ENCODE measurements at places on chromosomes 5 and 9.
A peak's percentile ranks its signal among the peaks of the same experiment; 100 is the strongest.

- no peak for DNase-seq
Measured at GRCh38 chr9:101628173-101628572, 33.4 kb upstream of the PPP3R2 start.

DNA sequence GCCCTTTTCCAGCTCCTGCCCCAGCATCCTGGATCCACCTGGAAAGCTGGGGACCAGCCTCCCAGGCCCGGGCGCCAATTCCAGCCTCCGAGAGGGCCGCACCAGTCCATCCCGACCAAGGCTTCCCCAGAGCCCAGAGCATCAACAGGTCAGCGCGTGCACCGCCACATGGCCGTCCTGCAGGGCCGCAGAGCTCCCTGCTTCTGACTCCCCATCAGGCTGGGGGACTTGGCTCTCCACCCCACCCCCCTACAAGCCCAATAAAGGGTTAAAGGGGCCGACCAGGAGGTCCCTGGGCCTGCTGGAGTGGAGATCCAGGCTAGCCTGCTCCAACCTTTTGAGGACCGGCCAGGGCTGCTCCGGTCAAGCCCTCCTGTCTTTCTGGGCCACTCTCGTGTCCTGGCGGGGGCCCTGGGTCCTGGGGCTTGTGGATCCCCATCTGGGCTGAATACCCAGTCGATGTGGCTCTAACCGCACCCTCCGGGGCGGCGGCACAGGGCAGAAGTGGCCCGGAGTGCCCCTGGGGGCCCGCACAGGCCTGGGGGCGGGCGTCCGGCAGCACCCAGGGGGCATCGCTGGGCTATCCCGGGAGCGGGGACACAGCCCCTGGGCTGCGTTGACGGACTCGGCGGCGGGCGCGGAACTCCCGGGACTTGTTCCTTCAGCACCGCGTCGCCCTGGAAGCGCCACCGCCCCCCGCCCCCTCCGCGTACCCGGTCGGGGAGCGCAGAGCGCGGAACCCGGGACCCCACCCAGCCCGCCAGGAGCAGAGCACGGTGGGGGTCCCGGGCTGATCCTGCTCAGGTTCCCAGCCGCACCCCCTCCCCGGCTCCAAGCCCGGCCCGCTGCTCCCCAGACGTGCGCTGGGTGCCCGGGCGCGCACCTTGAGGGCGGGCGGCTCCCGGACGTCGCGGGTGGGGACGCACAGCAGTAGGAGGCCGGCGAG lies 590 bp downstream of the ENTPD2 start:
- no peak for DNase-seq

GRCh38 chr9:8863886-8864544 lies 1064.4 kb upstream of the DMAC1 start:
- no peak for DNase-seq

GRCh38 chr9:135241381-135242048 lies 154.0 kb downstream of the OLFM1 start:
- peak; percentile 9 for DNase-seq

DNA sequence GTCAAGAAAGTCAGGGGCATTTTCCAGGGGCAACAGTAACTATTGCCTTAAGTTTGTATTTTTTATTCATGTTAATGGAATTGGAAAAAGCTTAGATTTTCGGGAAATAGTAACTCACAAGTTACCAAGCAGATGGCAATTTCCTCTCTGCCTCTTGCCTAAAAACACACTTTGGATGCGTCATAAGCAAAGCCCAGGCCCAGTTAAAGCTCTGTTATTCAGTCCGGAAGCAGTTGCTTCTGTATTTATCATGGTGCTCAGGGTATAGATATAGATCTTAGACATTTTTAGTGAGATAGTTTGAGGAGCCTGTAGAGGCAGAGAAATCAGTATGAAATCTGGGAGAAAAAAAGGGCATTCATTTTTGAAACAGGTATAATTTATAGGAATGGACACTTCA lies 260.3 kb upstream of the TNC start:
- no peak for DNase-seq

DNA sequence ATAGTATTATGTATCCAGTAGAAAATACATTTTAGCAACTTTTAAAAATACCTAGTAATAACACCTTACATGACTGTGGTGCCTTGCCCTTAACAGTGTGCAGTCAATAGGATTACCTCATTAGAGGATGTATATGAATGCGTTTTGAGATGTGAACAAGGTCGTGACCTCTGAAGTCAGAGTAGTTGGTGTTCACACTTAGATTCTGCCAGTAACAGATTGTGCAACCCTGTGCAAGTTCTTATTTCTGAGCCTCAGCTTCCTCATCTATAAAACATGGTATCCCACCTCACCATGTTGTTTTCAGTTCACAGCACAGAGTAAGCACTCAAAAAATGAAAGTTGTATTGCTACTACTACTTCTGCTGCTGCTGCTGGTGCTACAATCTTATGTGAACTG lies 347.3 kb downstream of the KDM4C start:
- DNase-seq, result peak; percentile 24

- DNase-seq, result peak; percentile 14
Measured at GRCh38 chr9:99722877-99723276, 98.8 kb upstream of the NR4A3 start.

DNA sequence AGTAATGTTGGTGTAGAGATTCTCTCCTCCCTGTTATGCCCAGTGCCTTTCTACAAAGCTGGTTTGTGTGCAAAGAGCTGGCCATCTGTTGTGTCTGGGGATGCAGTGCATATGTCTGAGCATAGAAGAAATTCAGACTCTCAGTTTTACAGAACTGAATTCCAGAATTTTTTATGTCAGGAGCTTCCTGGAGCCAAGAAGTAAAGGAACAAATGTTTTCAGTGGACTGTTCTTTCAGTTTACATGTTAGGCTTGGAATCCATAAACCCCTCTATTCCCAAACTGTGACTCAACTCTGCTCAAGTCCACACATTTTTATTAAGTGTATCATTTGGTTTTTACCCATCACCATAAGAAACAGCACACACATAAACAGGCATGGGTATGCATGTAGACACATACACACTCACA lies 366.0 kb downstream of the BRINP1 start:
- DNase-seq, result no peak

DNA sequence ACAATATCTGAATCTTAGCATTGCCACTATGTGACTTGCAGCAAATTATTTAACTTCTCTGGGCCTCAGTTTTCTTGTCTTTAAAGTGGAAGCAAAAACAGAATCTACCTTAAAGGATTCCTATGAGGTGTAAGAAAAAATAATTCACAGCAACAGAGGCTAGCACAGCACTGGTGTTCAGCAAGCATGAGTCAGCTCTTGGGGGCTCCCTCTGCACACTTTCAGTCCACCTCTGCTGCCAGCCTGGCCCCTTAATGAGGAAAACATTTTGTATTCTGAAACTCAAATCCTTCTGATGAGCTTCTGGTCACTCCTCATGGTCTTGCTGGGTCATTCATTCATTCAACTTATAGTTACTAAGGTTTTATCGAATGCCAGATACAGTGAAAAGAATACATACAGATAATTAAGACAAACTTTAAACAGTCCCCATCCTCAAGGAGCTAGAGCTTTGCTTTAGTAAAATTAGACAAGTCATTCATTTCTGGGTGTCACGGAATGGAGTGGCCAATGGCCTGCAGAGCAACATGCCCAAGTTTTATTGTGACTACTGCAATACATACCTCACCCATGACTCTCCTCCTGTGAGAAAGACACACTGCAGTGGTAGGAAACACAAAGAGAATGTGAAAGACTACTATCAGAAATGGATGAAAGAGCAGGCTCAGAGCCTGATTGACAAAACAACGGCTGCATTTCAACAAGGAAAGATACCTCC lies 26.8 kb upstream of the IQGAP2 start:
- peak; percentile 52 for DNase-seq

DNA sequence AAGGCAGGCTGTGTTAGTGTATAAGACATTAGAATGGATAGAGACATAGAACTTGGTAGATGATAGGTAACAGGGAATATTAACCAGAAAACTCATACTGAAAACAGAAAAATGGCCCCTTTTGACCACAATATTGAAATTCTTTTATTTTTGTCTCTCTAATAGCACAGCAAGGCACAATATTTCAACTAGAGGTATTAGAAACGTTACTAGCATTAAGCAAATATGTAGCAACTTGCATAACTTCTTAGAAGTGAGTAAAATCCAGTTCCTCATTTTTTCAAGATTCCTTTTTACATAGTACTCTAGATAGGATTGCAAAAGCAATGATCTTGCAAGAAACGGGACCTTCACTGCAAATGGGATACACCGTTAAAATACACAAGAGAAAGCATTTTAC lies 102.7 kb upstream of the VCAN start:
- peak; percentile 68 for DNase-seq

DNA sequence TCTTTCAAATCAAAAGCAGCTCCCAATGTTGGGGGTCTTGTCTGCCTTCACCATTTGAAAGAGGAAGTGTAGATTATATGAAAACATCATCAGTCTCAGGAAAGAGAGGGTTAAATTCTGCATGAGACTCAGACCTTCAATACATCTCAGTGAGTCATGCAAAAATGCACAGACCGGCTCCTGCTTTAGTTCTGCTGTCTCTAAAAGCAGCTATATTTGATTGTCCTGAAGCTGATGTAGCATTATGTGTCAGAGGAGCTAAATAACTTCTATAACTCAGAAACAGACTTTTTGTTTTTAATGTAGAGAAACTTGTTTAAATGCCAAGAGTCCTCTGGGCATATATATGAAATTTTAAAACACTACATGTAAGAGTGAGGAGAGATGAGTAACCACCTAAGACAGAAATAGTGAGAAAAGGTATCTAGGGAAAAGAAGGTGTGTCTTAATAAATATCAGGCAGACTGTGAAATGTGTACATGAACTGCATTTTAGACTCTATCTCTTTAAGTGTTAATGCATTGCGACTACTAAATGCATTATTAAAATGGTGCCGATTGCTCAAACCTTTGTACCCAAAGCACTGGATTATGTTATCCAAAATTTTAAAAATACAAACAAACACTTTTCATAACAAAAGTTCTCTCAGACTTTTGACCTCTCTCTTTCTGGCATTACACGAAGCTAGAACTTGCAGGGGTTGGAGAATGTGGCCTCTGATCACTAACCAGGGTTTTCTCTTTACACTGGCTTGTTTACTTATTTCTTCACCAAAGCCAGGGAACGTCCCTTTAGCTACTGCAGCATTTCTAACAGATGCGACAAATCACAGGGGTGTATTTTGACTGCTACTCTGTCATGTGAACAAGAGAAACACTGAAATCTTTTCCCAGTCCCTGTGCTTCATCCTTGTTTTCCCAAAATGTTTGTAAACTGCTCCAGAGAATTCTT lies 302.3 kb downstream of the ARL15 start:
- peak; percentile 13 for DNase-seq

DNA sequence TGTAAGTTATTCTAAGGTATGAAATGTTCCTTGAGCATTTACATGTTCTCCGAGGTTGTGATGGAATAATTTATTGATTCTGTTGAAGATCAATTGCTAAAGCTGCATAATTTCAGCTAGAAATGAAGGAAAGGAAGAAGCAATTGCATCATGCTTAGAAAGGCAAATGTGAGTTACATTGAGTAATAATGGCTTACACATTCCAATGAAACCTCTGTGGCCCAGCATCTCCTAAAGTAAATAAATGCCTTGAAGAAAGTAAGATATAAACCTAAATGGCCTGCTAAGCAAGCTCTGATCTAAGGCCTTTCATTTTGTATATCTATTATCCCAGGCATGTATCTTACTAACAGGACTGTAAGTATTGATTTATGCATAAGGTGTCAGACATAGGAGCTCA lies 677.3 kb upstream of the RGMB start:
- DNase-seq, result no peak

GRCh38 chr5:103523319-103523718 lies 39.3 kb downstream of the NUDT12 start:
- DNase-seq, result peak; percentile 27

GRCh38 chr5:164255598-164256213 lies 750.3 kb downstream of the MAT2B start:
- DNase-seq, result no peak

- peak; percentile 80 for DNase-seq
Measured at GRCh38 chr9:68522131-68522530, 18.6 kb downstream of the TMEM252 start.
